ENCODE measurements at places on chromosomes 5 and 9.

GRCh38 chr9:88660611-88661010, 125.6 kb downstream of the NXNL2 start:
- peak; percentile 12 for DNase-seq

GRCh38 chr5:148418511-148418910, 34.8 kb downstream of the FBXO38 start:
- DNase-seq, result no peak

DNA sequence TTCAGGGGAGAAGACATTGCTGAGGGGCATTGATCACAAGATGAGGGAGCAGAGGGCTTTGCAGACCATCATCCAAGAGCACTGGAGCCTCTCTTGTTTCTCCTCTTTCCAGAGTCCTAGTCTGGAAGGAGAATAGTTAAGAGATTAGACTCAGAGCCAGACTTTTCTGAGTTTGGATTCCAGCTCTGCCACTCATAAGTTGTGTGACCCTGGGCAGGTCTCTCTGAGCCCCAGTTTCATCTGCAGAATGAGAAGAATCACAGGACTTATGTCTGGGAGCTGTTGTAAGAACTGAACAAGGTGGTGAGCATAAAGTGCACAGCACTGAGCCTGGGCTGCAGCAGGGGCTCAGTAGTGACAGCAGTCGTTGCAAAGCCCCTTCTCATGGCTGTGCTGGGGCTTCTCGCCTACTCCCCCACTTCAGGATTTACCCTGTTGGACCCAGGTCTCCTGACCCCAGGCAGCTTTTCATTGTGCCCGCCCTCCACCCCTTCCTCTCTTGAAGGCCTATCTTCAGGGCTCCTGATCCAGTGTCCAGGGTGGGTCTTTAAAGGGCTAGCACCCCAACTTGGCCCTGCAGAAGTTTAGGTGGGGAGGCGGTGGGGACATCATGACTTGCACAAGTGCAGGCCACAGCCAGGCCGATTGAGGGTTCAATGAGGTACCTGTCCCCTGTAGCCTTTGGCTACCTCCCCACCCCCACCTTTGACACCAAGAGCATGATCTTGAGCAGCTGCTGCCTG, 1.5 kb downstream of the SYNPO start:
- DNase-seq, result no peak

DNA sequence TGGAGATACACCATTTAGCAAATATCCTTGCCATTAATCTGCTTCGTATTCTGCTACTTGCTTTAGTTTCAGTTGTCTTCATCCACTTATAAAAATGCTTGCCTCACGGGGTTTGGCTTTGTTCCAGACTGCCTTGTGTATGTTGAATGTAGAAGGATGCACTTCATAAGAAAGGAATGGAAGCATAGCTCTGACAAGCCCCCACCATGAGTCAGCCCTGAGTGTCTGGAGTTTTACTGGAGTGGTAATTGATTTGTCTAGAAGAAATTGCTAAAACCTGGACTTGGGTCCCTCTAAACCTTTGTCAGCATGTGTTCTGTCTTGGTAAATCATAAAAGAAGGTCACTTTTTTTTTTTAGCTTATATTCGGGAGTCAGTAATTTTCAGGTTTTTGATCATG, 4.6 kb downstream of the TEX48 start:
- DNase-seq, result peak; percentile 61

GRCh38 chr5:61277190-61277589, 54.9 kb upstream of the ZSWIM6 start:
- DNase-seq, result no peak

GRCh38 chr9:80651044-80651443, 1038.3 kb downstream of the TLE1 start:
- DNase-seq, result no peak

DNA sequence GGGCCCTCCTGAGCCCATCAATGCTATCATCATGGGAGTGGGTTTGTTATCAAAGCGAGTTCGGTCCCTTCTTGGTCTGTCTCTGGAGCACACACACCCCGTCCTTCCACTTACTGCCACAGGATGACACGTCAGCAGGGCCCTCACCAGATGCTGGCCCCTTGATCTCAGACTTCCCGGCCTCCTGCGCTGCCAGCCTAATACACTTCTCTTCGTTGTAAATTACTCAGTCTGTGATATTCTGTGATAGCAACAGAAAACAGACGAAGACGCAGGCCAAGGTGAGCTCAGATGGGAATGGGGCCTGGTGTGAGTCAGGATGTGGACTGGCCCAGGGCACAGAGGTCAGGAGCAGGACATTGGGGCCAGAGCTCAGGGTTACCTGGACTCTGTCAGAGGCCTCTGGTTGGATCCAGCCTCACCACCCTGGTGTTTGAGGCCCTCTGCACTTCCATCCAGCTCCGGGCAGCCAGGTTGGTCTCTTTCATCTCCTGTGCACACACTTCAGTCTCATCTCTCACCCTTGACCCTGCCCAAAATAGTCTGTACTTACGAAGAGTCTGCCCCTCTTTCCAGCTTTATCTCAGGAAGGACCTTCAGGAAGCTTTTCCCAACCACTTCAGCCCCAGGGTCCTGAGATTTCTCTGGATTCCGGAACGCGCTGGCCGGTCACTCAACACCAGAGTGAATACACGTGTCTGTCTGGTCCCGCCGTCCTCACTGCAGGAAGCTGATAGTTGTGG, 26.0 kb upstream of the CNOT6 start:
- DNase-seq, result no peak

DNA sequence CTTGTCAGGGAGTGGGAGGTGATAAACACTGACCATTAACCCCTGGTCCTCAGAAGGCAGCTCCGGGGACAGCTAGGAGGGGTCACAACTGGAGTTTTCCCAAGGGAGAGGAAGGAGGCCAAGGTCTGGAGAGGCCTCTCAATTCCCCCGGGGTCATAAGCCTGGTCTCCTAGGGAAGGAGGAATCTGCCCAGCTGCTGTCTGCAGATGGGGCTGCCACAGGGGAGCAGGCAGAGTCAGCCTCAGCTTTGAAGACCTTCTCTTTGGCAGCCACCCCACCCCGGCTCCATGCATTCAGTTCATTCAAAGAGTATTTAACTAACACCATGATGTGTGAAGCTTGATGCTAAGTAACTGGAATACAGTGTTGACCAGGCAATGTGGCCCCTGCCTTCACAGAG, 74.6 kb upstream of the HSPA9 start:
- DNase-seq, result no peak

DNA sequence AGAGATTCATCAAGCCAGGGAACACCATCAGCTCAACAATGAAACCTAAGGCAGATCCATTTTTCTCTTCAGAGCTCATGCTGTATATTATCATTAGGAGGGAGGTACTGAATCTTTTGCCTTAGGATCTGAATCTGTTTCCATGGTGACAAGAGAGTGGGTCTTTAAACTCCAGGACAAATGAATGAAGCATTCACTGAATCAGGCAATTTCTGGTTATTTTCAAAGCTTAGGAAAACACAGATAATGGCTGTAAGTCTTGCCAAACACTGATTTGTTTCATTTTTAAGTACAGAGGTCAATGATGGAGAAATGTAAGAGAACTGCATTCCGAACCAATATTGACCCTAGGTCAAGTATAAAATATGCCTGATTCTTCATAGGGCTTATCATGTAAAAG, 84.9 kb downstream of the GNA14 start:
- no peak for DNase-seq

DNA sequence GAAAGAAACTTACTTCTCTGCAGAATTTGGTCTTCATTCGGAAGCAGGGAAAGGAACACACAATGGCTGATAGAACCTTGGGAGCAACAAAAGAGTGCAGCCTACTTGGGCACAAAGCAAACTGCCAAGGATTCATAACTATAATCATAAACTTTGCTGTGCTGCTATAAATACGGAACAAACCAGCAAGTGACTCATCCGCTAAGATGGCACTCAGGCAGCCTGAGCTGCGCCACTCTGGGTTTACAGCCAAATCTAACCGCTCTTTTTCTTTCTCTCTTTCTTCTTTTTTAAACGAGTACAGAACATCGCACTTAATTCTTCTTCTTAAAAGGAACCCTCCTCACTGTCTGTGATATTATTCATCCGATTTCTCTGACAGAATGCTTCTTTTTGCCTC, 81.1 kb downstream of the PTPN3 start:
- DNase-seq, result no peak

DNA sequence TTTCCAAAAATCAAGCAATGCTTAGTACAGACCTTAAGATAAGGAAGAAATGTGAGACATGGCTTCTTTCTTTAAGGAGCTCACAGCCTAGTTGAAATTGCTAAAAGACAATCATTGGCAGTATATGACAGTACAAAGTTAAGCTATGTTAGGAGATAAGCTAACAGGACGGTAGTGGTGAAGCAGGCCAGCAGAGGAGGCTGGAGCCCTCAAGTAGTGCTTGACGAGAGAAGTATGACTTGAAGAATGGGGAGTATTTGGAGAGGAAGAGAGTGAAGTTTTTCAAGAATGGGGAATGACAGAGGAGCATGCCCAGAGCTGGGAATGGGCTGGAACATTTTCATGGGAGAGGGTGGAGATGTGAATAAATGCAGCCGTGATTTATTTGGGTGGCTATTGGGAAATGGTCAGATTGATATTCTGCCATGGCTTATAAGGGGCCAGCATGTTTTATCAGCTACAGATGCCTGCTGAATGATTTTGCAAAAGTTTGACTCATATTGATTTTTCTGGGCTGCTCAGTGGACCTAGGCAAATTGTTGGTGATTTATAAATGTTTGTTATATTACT, 43.7 kb downstream of the LURAP1L start:
- DNase-seq, result no peak

DNA sequence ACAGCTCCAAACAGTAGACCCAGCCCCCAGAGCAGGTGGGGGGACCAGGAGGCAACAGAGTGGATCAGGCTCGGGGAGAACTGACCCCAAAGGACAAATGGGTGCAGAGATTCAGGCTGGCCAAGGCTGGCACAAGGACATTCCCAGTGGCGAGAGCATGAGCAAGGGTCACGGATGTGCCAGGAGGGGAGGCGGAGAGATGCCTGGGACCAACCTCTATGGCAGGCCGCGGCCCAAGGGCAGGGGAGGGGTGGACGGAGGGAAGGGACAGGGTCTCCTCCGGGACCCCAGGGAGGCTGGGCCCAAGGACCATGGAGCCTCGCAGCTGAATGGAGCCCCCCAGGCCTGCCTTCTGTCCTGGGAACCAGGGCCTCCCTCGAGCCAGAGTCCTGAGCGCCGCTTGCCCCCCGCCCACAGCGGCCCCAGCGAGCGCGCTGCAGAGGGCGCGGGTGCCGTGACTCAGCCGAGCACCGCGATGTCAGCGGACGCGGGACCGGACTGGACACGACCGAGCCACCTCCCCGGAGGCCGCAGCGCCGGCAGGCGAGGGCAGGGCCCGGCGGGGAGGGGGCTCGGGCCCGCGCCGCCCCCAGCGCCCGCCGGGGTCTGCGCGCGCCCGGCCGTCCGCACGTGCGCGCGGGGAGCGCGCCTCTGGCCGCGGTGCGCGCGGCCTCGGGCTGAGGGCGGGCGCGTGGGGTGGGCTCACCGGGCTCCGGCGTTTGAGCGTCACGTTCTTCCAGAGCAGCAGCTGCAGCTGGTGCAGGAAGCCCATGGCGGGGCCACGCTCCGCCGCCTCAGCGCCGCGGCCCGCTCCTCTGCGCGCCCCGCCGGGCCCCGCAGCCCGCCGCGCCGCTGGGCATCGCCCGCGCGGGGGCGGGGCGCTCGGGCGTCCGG, at the start of gene ABCA2:
ABCA2 (minus strand) TSS at position 869 of the 894 bp plus-strand sequence; CDS start at position 772, 97 bp downstream.
- DNase-seq, result no peak

DNA sequence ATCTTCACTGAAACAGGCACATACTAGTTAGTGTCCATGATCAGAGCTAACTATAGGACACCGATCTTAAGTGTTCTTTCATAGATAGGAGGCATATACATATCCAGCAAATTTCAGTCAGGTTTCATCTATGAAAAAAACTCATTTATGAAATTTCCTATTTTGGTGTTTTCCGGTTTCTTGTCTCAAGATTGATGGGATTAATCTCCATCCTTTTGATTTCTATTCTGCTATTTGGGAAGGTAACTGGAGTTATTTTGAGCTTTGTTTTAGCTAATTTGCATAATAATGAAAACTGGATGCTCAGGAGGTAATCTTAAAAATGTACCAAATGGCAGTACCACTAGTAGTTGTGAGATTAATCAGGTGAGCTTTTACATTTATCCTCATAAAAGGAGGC, 62.1 kb downstream of the BASP1 start:
- no peak for DNase-seq

DNA sequence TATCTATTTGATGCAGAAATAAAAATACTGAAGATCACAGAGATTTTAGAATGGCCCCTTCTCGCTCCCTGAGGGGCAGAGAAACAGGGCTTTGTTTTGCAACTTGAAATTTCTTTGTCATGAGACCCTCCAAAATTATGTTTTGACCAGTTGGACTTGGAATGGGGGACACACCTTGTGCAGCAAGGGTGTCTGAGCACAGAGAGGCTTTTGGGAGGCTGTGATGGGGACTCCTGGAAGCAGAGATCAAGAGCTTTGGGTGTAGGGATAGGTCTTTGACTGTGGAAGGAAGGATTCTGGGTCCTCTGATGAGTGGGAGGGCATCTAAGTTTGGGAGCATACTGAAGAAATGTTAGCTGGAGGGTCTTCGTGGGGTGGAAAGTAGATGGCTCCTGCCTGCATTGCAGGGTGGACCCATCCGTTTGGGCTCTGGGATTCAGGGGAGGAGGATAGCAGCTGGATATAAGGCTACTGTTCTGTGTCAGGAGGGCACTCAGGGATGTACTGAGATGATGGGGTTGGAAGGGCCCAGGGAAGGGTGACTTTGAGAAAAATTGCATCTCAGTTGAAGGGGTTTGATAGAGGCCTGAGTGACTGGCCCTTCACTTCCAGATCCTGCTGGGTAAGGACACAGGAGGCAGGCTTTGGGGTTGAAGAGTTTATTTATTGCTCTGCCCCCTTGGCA, 1.8 kb upstream of the MYORG start:
- DNase-seq, result no peak

DNA sequence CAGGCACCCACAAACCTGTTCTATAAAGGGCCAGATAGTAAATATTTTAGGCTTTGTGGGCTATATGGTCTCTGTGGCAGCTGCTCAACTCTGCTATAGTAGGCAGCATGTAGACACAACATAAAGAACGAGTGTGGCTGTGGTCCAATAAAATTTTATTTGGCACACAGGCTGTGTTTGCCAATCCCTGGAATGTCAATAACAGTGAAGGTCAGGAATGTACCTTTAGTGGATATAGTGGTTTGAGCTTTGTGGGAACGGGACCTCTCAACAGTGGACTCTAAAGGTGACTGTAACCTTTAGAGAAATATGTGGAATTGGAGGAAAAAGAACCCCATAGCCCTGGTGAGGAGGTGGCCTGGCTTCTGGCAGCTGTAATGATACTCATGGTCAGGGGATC, 145.2 kb downstream of the MAST4 start:
- DNase-seq, result no peak

Measured in HCT116 (cell line).